Frontal cortex (tissue), 4 donors: ENCODE measurements at places on chromosomes 1 and 21. TPM values are rescaled to one million over a fixed set of nuclear protein-coding genes. Genes with fewer than 3 reads are reported as not detected.

GRCh38 chr1:27203946-27204345, 30.5 kb upstream of the WDTC1 start:
- DNase-seq, result no peak

GRCh38 chr1:48775831-48776392, 779 bp downstream of the BEND5 start:
- no peak for DNase-seq

DNA sequence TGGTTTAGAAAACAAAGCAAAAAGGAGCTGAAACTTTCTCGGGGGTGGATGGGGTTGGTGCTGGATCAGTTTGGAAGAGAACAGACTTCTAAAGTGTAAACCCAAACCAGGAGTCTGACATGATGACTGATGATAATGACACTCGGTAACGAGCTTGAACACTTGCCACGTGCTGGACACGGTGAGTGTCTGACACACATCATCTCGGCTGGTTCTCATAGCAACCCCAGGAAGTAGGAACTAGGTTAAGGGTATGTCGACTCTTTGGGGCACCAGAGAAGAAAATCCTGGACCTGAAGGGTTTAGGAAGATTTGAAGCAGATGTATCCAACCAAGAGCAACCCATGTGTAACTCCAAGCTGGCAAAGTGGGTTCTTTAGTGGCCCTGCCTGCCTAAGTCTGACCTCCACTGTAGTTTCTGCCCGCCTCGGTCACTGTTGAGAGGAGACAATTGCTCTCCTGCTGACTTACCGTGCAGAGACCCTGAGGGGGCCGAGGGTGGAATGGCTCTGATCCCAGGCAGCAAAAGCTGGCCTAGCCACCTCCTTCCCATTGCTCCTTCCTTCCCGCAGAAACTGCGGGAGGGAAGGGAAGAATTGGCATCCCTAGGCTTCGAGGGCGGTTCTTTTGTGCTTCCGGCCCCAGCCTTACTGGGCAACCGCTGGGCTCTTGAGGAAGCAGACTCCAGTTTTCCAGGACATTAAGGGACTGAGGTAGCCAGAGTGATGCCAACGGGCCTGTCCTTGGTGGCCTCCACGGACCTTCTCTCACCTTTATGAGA, 156.0 kb downstream of the TOMM20 start:
- DNase-seq, result no peak

- DNase-seq, result no peak
Observed at GRCh38 chr21:25691976-25692375, 42.7 kb downstream of the ATP5PF start.

DNA sequence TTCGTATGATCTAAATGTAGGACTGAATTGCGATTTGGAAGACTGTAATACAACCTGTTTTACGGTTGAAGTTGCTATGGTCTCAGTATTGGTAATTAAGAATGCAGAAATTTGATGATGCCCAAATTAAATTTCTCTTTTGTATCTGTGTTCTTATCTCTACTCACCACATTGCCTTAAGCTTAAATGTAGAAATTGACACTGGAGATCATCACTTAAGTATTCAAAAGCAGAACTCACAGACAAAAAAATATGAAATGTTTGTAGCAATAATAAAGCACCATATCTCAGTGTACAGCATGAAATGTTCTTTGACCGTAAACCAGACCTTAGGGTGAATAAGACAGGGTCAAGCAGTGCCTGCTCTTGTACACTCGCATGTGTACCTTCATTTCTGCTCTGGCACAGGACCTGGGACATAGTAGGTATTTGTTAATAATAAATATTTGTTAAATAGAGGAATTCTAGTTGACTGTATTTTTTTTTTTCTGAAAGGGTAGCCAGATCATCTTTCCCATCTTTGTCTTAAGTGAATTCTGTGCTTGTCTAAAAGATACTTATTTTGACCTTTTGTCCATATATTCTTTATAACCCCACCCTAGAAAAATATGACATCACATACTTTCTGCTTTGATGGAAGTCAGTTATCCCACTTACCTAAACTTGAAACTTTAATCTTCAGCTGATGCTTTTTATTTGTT, 1.5 kb downstream of the CDC7 start:
- no peak for DNase-seq

DNA sequence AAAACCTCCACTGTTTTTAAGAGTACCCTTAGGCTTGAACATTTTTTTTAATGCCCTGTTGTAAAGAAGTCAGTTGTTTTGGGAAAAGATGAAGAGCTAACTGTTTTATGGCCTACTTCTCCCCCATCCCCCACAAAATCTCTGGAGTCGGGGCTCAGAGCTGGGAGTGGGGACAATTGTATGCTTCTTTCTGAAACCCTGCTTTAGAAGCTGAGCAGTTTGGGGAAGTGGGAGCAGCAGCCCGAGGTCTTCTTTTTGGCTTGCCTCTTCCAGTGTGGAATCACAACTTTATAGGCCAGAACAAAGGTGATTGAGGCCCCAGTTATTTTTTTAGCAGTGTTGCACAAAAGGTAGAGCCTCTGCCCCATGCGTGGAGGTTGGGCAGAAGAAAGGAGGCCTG, 25.2 kb downstream of the PPP2R5A start:
- no peak for DNase-seq

KIF26B gene
- total RNA-seq, result 11.4 TPM

- no peak for DNase-seq
Observed at GRCh38 chr1:205805082-205805711, 7.8 kb downstream of the SLC41A1 start.
